Urinary bladder (tissue), 4 donors: ENCODE measurements at places on chromosomes 5 and 9. TPM values are rescaled to one million over a fixed set of nuclear protein-coding genes. Genes with fewer than 3 reads are reported as not detected.

DNA sequence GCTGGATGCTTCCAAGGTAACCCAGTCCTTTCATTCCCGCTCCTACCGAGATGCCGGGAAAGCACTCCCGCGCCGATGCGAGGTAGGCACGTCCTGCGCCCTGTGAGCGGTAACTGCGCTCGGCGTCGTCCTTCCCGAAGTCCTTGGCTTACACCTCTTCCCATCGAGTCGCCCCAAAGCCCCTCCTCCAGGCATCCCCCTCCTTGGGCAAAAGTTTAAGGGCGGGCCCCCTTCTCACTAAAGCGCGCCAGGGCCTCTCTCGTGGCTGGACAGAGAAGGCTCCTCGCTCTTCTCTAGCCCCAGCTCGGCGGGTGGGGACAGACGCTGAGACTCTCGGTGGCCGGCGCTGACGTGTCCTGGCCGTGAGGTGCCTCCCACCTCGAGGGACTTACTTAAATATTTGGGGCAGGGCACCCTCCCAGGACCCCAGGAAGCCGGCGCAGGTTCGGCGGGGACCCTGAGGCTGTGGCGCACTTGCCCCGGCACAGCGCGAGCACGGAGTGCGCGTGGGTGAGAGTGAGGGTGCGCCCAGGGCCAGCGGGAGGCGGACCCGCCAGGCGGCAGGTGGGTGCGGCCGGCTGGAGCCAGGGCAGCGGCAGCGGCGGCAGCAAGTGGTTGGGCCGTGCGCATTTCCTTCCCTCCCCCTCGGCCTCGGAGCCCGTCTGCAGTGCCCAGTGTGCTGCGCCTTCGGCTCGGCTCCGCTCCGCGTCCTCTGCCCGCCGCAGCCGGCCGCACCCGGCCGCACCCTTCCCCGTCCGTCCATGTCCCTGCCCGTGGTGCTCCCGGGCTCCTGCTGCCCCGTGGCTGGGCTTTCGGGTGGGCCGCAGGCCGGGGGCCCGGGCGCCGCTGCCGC is at the start of gene ENTREP1:
TSS of gene ENTREP1 (plus strand) at position 667 of the 853 bp plus-strand sequence. CDS start at position 762, 95 bp downstream.
- DNase-seq, result no peak

DNA sequence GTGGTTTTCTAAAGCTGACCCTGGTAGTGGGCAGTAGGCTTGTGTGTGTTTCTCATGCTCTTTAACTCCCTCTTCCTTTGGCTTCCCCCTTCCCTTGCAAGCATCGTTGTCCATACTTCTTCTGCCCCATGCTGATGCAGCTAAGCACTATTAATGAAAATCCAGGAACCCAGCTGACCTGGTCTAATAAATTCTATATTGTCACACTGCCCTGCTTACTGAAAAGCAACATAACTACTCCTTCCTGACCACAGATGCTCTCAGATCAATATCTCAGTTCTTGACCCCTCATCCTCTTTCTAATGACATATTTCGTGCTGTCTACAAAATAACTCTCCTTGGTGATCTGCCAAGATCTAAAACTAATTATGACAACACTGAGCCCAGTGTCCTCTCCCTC is 405.5 kb downstream of the EFNA5 start:
- DNase-seq, result no peak

- DNase-seq, result peak; percentile 11
Observed at GRCh38 chr5:39948867-39949468, 524.2 kb upstream of the DAB2 start.

GRCh38 chr9:26850995-26851394 is 41.6 kb downstream of the CAAP1 start:
- no peak for DNase-seq

GRCh38 chr5:68265347-68265746 is 49.8 kb downstream of the PIK3R1 start:
- no peak for DNase-seq

- DNase-seq, result no peak
Observed at GRCh38 chr5:51227963-51228470, 155.2 kb upstream of the ISL1 start.

GRCh38 chr9:29830821-29831220 is 2257.5 kb upstream of the C9orf72 start:
- no peak for DNase-seq

DNA sequence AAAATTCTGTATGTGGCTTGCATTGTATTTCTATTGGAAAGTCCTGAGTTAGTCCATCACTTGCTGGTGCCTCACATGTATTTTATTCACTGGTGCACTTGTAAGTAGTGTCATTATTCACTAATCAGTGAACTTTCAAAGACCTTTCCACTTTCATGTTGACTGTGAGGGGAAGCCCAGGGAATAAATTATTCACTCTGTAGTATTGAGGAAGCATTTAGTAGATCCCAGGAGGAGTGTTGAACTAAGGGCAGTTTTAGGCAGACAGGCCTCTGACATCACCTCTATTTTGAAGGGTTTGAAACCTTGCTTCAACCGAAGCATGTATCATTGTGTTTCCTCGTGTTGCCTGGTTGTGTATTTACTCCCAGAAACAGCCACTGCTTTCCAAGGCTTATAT is 705.4 kb upstream of the RIOK2 start:
- no peak for DNase-seq

DNA sequence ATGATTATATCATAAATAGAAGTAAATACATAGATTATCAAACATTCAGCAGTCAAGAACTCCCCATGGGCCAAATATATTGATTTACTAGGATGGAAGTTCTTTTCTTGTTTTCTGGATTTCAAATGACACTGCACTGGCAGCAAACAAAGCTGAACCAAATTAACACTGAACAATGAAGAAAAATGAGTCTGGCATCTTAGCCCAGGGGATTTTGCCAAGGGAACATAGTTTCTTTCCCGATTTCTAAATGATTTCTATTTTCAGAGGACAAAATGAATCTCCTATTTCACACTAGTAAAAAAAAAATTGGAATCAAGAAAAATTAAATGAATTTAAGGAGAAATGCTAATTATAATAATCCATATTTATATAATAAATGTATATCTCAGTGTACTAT is 116.9 kb upstream of the FAM174A start:
- no peak for DNase-seq

DNA sequence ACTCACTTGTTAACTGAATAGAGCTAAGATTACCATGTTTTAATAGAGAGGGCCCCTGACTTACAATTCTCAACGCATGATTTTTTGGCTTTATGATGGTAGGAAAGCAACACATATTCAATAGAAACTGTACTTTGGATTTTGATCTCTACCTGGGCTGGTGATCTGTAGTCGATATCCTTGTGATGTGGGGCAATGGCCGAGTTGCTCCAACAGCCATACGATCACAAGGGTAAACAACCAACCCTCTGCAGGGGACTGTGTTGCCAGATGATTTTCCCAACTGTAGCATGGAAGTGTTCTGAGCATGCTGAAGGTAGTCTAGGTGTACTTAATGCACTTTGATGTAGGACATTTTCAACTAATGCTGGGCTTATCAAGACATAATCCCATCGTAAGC is 36.5 kb downstream of the NSUN2 start:
- DNase-seq, result no peak

DNA sequence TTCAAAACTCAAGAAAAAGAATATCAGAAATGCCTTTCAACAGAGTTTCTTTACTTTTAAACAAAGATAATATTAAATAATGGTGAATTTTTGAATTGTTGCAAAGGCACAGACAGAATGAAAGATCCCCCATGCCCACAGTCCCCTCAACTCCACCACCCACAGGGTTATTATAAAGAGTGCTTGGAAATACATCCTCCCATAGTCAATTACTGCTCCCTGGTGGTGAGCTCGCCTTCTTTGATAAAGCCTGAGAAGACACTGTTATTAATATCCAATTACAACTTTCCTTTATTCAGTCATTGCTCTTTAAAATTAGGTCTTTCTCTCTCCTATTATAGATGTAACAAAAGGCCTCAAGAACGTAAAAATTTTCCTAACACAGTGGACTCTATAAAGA is 490.2 kb upstream of the RORB start:
- no peak for DNase-seq

- no peak for DNase-seq
Observed at GRCh38 chr9:68750786-68751185, 45.7 kb downstream of the PIP5K1B start.

DNA sequence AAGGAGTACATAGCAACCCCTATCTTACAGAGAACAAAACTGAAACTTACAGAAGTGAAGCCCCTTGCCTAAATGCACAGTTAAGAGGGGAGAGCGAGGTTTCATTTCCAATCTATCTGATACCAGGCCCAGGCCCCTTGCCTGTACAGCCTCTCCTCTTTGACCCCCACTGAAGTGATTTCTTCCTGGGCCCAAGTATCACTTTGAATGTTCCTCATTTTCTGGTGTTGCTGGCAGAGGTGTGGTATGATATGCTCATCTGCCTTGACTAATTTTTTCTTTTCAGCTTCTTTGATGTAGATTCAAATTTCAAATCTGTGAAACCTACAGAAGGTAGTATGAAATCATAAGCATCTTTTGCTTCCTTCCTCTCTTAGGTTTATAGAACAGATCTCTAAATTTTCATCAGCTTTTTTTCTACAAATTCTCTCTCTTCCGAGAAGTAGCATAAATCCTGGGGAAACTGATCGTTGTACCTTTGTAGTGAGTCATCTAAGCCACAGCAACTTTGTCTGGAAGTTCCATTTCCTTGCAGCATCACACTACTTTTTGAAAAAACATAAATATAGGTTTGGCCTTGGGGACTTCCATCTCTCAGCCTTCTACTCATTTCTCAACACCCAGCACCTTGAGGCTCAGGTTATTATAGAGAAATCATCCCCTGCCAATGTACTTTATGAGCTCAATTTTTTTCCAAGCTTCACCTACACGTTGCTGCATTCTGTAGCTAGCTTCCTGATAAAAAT is 402.4 kb upstream of the PTGER4 start:
- DNase-seq, result no peak

DNA sequence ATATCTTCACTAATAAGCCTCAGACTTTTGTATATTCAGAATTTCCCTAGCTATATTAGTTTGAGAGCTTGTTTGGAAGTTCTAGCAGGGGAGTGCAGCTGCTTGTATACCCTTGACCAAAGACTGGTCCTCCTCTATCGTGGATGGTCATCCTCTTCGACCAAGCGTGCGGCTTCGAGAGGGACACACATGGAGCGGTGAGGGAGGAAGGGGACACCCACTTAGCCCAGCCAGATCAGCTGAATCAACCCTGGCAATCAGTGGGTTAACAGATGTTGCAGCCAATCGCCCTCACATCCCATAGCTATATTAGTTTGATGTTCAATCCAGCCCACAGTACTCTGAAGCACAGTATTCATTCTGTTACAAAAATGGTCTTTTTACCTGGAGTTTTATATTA is 3.2 kb downstream of the CAVIN4 start:
- no peak for DNase-seq

SLC27A4 gene
- polyA plus RNA-seq, result 23.1 TPM

LEAP2 gene
- polyA plus RNA-seq, result 5.6 TPM

C5orf52 gene
- not detected for polyA plus RNA-seq

STPG3 gene
- not detected for polyA plus RNA-seq

UAP1L1 gene
- 11.5 TPM for polyA plus RNA-seq
